ENCODE measurements at places on chromosomes 2 and 18.

GRCh38 chr2:112904883-112905282 lies 6.1 kb upstream of the IL37 start:
- DNase-seq, result no peak

DNA sequence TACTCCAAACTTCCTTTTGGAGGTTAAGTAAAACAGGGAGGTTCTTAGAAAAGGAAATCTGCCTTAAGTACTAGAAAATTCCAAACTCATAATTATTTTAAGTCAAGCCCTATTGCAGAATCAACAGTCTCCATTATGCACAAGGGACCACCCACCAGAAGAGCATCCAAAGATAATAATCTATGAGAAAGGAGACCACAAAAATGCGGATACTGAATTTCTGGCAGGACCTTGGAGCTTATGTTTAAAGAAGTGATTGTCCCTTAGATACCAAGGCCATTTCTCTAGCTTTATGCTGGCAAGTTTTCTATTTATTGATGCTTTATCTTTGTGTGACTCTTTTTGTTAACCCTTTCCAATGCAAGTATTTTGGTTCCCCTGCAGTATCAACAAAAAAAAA lies 404.0 kb upstream of the MMADHC start:
- no peak for DNase-seq

DNA sequence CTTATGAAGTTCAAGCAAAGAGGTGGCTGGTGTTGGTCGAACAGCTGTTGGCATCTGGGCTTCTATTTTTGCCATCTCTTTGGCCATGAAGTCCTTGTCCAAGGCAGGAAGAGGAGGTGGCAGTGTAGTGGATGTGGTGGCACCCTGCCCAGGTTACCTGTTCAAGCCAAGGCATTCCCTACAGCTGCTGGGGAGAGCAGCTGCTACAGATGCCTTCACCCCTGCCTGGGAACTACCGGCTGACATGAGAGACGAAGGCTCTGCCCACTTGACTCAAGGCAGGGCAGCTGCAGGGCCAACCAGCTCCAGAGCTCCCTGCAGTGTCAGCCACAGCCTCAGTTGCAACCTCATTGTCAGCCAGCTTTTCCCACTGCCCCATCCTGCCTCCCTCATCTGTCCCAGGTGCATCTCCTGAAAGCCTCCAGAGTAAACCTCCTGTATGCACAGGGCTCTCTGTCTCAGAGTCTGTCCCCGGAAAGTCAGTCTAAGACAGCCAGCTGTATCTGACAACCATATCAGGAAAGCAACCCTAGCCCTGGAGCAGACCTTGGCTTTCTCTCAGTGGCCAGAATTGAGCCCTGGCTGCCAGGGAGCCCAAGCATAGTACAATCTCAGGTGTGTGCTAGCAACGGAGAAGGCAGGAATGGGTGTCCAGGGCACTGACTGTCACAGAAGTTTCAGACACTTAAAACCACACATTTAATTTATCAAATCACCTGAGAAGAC lies 115.9 kb downstream of the RPIA start:
- DNase-seq, result no peak

- no peak for DNase-seq
Observed at GRCh38 chr2:30949435-30949834, 142.2 kb upstream of the CAPN13 start.

GRCh38 chr2:101418460-101419095 lies 31.3 kb upstream of the CREG2 start:
- no peak for DNase-seq

- DNase-seq, result no peak
Observed at GRCh38 chr2:140249821-140250220, 1469.6 kb upstream of the NXPH2 start.

GRCh38 chr2:81984969-81985637 lies 1680.6 kb upstream of the LRRTM1 start:
- DNase-seq, result no peak

- DNase-seq, result no peak
Observed at GRCh38 chr18:37805773-37806404, 240.3 kb upstream of the CELF4 start.

- peak; percentile 34 for DNase-seq
Observed at GRCh38 chr18:55422456-55423180, 165.4 kb downstream of the TCF4 start.

GRCh38 chr2:7242189-7242867 lies 325.1 kb downstream of the RNF144A start:
- no peak for DNase-seq

GRCh38 chr18:38611036-38611964 lies 1045.7 kb upstream of the CELF4 start:
- DNase-seq, result no peak

DNA sequence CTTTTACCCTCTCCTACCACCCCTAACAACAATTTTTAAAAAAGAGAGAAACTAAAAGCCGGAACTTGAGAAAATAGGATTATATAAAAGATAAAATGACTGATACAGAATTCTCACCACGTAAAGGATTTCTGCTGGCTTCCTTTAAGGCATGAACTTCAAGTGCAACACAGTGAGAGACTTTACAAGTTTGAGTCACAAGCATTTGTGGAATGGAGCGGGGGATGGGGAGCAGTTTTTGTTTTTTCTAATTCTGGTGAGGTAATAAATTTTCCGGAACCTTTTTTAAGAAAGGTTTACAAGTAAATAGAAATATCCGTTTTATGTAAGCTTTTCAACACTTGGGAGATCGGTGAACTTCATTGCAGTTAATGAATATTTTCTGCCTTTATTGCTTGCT lies 1.8 kb upstream of the CDH2 start:
- no peak for DNase-seq

DNA sequence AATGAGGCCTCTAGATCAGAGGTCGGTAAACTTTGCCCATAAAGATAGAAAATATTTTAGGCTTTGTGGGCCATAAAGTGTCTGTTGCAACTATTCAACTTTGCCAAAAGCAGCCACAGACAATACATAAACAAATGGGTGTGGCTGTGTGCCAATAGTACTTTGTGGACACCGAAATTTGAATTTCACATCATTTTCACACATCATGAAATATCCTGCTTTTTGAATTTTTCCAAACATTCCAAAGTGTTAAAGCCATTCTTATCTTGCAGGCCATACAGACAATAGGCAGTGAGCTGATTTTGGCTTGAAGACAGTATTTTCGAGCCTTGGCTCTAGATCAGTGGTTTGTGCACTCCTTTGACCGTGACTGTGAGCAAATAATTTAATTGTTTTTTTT lies 51.1 kb upstream of the EPC2 start:
- no peak for DNase-seq

DNA sequence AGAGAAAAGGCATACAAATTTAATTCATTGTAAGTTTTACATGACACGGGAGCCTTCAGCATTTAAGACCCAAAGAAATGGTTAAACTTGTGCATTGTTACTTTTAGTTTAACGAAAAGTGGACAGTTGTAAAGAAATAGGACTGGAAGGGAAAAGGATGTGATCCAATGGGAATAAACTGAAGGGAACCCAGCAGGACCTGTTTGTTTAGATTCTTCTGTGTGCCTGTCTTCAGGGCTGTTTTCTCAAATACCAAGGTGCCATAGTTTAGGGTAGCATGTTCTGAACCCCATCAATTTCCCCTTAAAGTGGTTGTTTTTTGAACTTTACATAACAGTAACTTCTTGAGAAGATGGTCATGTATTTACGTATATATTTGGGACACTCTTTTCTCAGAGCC lies 30.3 kb upstream of the CABLES1 start:
- no peak for DNase-seq

- DNase-seq, result no peak
Observed at GRCh38 chr18:3151399-3152264, 68.1 kb downstream of the MYOM1 start.

- no peak for DNase-seq
Observed at GRCh38 chr2:161208527-161209139, 48.4 kb downstream of the TANK start.
